Naive thymus-derived CD8-positive, alpha-beta T cell (primary cell): ENCODE measurements at places on chromosomes 1 and 21.

- no peaks in the 10 kb centered on the region for H3K4me1 ChIP-seq
- H3K27ac ChIP-seq, result no peak overlapping the region
- H3K27me3 ChIP-seq, result peaks cover 2% of the 10 kb centered on the region
- H3K4me3 ChIP-seq, result no peak overlapping the region
Observed at GRCh38 chr1:215651867-215652266, 84.8 kb downstream of the KCTD3 start.

GRCh38 chr1:235495551-235495950 is 8.7 kb downstream of the B3GALNT2 start:
- peaks cover 9% of the 10 kb centered on the region for H3K4me1 ChIP-seq
- no peaks in the 10 kb centered on the region for H3K27me3 ChIP-seq
- DNase-seq, result no peak
- H3K36me3 ChIP-seq, result peaks cover 14% of the 10 kb centered on the region

DNA sequence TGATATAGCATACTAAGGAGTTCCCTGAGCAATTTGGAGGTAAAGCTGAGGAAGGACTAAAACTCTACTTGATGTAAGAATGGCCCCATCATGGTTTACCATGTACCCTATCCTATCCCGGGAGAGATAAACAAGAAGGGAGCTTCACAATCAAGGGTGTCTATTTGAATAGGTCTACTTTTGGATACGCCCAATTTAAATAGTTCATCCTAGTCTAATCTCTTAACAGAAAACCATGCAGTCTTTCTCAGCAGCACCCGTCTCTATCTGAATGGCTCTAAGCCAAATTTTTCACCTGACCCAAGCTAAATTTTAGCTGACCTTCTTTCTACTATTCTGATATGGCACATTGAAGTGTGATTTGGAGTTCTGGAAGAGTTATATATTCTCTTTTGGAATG is 122.0 kb downstream of the TNNI3K start:
- no peak overlapping the region for H3K27ac ChIP-seq
- H3K4me3 ChIP-seq, result no peak overlapping the region
- H3K27me3 ChIP-seq, result no peaks in the 10 kb centered on the region
- DNase-seq, result no peak
- H3K36me3 ChIP-seq, result peaks cover 6% of the 10 kb centered on the region

GRCh38 chr1:62800825-62801306 is 16.9 kb downstream of the ATG4C start:
- H3K27me3 ChIP-seq, result no peaks in the 10 kb centered on the region
- peaks cover 3% of the 10 kb centered on the region for H3K4me1 ChIP-seq
- no peak for DNase-seq
- H3K27ac ChIP-seq, result no peak overlapping the region
- peaks cover 11% of the 10 kb centered on the region for H3K36me3 ChIP-seq
- no peak overlapping the region for H3K4me3 ChIP-seq

DNA sequence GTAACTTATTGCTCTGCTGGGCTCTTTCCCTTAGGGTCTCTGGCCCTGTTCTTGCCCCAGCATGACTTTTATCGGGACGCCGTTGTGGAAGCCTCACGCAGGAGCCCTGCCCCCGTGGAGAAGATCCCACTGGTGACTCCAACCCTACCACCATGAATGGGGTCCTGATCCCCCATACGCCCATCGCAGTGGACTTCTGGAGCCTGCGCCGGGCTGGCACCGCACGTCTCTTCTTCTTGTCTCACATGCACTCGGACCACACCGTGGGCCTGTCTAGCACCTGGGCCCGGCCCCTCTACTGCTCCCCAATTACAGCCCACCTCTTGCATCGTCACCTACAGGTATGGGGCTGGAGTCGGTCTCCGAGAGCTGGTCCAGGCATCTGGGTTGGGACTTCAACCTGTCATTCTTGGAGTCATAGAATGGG is 322 bp downstream of the DCLRE1B start:
- peaks cover 54% of the 10 kb centered on the region for H3K36me3 ChIP-seq
- peak overlapping the region; percentile 100 for H3K4me3 ChIP-seq
- peak overlapping the region; percentile 100 for H3K27ac ChIP-seq
- no peak for DNase-seq
- peaks cover 53% of the 10 kb centered on the region for H3K4me1 ChIP-seq

DNA sequence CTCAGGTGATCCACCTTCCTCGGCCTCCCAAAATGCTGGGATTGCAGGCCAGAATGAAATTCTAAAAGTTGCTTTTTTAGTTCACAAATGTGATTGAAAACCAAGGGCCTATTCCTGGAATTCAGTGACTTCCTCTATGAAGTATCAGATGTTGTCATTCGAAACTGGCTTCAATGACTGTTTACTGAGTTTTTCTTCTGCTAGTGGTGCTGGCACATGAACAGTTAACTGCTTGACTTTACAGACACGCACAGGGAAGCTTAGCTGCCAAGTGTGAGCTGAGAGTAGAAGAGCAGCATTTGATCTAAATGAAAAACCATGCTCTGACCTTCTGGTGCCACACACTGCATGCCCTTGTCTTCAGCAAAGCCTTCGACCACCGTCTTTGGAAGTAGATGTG is 32.8 kb upstream of the AJAP1 start:
- H3K27ac ChIP-seq, result no peak overlapping the region
- H3K27me3 ChIP-seq, result no peaks in the 10 kb centered on the region
- no peak overlapping the region for H3K4me3 ChIP-seq
- peaks cover 2% of the 10 kb centered on the region for H3K4me1 ChIP-seq
- no peaks in the 10 kb centered on the region for H3K36me3 ChIP-seq
- no peak for DNase-seq

GRCh38 chr21:41378849-41379248 is 17.0 kb downstream of the MX2 start:
- no peak overlapping the region for H3K4me3 ChIP-seq
- H3K27ac ChIP-seq, result no peak overlapping the region
- no peaks in the 10 kb centered on the region for H3K36me3 ChIP-seq
- peaks cover 23% of the 10 kb centered on the region for H3K4me1 ChIP-seq

- no peaks in the 10 kb centered on the region for H3K4me1 ChIP-seq
- no peak overlapping the region for H3K27ac ChIP-seq
- no peaks in the 10 kb centered on the region for H3K36me3 ChIP-seq
- H3K27me3 ChIP-seq, result peaks cover 11% of the 10 kb centered on the region
Observed at GRCh38 chr1:107464827-107465226, 324.0 kb downstream of the NTNG1 start.

GRCh38 chr1:155933591-155934096 is 569 bp downstream of the KHDC4 start:
- DNase-seq, result no peak
- no peak overlapping the region for H3K27ac ChIP-seq
- H3K27me3 ChIP-seq, result no peaks in the 10 kb centered on the region
- H3K4me1 ChIP-seq, result peaks cover 34% of the 10 kb centered on the region

GRCh38 chr1:22804969-22805671 is 94.5 kb downstream of the EPHB2 start:
- H3K4me3 ChIP-seq, result no peak overlapping the region
- no peaks in the 10 kb centered on the region for H3K36me3 ChIP-seq
- DNase-seq, result no peak
- no peaks in the 10 kb centered on the region for H3K4me1 ChIP-seq
- H3K27me3 ChIP-seq, result peaks cover 2% of the 10 kb centered on the region
- H3K27ac ChIP-seq, result no peak overlapping the region

- H3K27me3 ChIP-seq, result no peaks in the 10 kb centered on the region
- H3K27ac ChIP-seq, result no peak overlapping the region
- no peak for DNase-seq
Observed at GRCh38 chr1:171963762-171964161, 122.5 kb downstream of the DNM3 start.
